Non-pigmented ciliary epithelial cell (primary cell): ENCODE measurements at places on chromosomes 2 and 18.

GRCh38 chr2:198712485-198712884 lies 745.3 kb downstream of the SATB2 start:
- no peak for DNase-seq

DNA sequence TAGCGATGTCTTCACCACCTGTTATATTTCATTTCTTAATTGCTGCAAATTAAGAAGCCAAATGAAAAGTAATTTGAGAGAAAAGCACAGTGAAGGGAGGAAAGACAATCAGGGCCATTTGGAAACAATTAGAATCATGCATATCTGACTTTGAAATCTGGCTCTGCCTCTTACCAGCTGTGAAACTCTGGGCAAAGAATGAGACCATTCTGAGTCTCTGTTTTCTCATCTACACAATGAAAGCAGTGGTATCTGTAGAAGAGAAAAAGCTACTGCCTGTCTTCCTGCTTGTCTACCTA lies 334.5 kb upstream of the CYRIA start:
- no peak for DNase-seq

- peak; percentile 86 for DNase-seq
Observed at GRCh38 chr2:203685081-203685621, 21.3 kb upstream of the CD28 start.

DNA sequence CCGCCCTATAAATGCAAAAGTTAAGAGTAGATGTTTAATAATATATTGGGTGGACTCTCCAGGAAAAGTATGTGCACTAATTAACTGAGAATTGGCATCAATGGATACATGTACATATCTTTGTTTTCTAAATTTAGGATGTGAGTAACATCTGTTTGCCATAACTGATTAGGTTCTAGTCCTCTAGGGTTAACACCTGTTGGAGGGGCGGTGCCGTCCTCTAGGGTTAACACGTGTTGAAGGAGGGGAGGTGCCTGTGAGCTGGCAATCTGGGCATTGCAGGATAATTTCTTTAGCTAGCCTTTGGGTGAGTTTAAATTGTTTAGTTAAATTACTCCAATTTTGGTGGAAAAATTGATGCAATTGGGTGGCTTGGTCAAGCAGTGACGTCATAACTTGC lies 30.9 kb downstream of the HTR2B start:
- DNase-seq = no peak

GRCh38 chr2:9631553-9631819 lies 689 bp upstream of the YWHAQ start:
- DNase-seq = no peak

DNA sequence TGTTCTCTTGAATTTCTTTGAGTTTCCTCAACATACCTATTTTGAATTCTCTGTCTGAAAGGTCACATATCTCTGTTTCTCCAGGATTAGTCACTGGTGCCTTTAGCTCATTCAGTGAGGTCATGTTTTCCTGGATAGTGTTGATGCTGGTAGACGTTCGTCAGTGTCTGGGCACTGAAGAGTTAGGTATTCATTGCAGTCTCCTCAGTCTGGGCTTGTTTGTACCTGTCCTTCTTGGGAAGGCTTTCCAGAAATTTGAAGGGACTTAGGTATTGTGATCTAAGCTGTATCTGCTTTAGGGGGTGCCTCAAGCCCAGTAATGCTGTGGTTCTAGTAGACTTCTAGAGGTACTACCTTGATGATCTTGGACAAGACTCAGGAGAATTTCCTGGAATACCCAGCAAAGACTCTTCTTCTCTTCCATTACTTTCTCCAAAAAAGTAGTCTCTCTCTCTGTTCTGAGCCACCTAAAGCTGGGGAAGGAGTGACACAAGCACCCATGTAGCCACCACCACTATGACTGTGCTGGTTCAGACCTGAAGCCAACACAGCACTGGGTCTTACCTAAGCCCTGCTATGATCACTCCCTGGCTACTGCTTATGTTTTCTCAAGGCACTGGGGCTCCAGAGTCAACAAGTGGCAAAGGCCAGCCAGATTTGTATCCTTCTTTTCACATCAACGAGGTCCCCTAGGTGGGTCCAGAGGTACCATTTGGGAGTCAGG lies 852.0 kb downstream of the BCL11A start:
- DNase-seq = no peak

DNA sequence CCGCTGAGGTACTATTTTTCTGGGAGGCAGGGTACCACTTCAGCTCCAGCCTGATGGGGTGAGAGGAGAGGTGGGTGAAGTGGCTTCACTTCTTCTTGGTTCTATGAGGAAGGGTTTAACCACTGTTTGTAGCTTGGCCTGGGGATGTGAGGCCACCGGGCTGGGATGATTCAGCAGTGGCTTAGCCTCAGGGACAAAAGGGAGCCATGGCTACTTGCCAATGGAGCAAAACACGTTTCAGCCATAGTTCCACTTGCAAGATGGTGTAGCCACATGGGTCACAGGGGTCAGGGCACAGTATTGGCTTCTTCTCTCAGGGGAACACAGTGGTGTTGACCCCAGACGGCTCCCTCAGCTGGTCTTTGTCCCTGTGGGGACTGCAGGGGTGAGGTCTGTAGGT lies 14.9 kb downstream of the ZDBF2 start:
- no peak for DNase-seq

- DNase-seq = no peak
Observed at GRCh38 chr2:76984359-76984758, 537.8 kb downstream of the LRRTM4 start.

DNA sequence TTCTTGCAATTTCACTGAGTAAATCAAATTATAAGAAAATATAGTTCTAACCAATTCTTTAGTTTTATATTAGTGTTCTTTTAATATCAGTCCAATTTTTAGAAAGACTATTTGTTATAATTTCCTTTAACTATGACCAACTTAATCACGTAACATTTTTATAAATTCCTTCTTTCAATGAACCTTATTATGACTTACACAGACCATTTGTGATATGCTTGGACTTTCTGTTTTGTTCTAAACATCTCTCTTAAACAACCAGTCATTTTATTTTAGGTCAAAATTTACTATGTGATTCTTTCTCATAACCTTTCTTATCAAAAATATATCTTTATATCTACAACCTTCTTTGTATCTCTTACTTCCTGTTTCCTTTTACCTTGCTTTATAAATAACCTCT lies 39.5 kb upstream of the DYNAP start:
- no peak for DNase-seq

DNA sequence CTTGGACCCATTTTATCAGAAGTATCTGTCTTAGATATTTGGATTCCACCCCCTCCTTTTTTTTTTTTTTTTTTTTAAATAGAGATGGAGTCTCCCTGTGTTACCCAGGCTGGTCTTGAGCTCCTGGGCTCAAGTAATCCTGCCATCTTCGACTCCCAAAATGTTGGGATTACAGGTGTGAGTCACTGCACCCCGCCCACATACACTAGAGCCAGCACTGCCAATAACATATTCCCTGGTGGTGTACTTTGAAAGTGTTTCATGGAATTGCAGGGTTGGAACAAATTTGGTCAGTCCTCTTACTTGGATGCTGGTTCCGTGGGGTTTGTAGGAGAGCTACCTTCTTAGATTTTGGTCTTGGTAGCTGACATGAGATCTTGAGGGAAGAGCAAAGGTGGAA lies 15.0 kb downstream of the PDCL3 start:
- no peak for DNase-seq

DNA sequence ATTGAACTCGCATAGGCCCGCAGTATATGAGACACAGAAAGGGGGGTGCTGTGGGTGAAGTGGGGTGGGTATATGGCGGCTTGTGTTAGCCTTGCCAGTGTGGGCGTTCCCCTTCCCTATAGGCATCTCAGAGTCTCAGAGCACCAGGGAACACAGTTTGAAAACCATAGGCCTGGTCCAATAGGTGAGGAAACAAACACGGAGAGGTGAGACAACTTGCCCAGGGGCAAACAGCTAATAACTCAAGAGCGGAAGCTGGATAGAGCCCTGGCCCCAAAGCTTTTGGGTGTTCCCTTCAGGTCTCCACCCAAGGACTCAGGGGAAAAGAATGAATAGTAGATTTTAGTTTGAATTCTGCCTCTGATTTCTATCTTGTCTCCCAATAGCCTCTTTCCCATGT lies 7.9 kb downstream of the LIPG start:
- no peak for DNase-seq

DNA sequence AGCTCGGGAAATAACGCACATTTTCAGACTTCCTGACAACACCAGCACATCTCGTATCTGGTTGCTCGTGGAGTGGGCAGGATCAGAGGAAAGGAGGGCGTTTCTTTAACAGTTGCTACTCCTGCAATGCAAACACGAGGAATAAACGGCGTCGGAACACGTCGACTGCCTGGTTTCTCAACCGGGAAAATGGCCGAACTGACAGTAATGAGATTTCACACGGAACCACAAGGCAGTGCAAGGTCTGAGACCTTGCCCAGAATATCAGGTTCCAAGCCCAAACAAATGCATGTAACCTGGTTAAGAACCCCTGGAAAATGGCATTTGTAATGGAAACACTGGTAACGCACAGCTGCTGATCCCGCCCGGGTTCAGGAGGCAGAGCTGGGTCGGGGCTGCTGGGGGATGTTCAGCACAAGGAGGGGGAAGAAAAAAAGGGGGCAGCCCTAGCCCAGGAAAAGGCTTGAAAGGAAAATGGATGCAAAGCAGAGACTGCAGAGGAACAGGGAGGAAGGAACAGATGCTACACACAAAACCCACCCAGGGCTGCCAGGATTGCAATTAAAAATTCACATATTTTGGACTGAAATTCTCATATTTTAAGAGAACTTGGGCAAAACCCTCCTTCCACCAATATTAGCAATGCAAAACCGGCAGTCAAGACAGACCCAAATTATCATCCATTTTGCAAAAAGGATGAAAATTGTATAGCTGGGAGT lies 61.6 kb upstream of the KLHL29 start:
- DNase-seq = no peak

GRCh38 chr2:222477962-222478608 lies 53.7 kb downstream of the SGPP2 start:
- DNase-seq = no peak

DNA sequence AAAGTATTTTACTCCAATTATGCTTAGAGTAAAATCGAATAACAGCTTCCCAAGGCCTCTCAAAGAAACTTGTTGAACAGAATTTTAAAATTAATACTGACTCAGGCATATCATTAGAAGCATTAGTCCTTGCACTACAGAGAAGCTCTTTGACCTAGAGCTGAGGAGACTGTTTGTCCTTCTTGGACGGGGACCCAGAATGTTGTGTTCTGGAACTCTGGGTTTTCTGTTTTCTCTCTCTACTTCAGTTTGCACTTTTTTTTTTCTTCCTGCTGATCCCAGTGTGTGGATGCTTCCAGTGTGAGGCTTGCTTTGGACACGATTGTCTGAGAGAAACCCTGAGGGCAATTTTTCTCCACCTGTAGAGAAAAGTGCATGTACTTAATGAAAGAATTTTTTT lies 847.6 kb downstream of the SOCS6 start:
- DNase-seq = no peak

DNA sequence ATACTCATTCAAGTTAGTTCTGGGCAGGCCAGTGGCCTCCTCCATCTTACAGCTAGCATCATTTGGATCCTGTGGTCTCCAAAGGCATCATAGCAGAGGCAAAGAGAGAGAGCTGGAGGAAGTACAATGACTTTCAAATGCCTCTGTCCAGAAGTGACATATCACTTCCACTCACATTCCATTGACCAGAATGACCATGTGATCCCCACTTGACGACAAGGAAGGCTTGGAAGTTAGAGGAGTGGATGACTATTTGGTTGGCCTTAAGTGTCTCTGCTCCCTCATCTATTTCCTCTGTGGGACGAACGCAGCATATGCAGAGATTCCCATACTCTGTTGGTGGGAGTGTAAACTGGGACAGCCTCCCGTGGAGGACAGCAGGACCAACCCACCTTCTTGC lies 27.8 kb upstream of the MLPH start:
- DNase-seq = no peak

DNA sequence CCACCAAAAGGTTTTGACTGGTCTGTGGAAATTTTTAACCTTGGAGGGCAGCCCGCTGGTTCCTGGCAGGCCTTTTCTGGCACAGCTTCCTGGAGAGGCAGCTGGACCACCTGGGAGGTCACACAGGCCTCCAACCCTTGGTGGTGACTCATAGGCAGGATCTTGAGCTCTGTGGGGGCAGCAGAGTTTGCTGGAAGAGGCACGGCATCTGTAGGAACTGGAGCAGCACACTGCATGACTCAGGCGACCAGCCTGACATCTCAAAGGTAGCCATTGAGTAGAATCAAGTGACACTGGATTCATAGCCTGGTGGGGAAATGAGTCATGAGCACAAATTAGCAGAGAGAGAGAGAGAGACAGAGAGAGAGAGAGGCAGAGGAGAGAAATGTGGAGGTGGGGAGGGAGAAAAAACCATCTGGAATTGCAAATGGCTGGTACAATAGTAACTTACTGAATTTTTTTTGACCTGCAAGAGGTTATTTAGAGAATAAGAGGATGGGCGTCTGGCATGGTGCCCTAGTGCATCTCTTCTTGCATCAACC lies 57.4 kb downstream of the TRPM8 start:
- peak; percentile 93 for DNase-seq

- no peak for DNase-seq
Observed at GRCh38 chr2:80351231-80351630, 46.7 kb upstream of the LRRTM1 start.

DNA sequence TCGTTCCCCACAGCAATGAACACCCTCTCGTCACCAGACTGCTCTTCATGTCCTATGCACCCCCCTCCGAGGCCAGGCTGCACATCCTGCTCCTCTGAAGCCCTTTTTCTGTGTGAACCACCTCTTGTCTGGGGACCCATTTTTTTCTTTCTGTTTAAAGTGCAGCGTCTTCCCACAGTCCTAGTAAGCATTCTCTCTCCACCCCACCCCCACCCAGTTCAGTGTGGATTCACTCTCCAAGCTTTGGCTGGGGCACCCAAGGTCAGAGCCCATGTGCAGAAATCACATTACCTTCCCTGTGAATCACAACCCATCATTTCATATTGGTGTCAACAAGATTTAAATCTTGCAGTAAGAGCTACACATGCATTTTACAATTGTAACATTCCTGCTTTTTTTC lies 26.4 kb upstream of the PKDCC start:
- DNase-seq = peak; percentile 26

DNA sequence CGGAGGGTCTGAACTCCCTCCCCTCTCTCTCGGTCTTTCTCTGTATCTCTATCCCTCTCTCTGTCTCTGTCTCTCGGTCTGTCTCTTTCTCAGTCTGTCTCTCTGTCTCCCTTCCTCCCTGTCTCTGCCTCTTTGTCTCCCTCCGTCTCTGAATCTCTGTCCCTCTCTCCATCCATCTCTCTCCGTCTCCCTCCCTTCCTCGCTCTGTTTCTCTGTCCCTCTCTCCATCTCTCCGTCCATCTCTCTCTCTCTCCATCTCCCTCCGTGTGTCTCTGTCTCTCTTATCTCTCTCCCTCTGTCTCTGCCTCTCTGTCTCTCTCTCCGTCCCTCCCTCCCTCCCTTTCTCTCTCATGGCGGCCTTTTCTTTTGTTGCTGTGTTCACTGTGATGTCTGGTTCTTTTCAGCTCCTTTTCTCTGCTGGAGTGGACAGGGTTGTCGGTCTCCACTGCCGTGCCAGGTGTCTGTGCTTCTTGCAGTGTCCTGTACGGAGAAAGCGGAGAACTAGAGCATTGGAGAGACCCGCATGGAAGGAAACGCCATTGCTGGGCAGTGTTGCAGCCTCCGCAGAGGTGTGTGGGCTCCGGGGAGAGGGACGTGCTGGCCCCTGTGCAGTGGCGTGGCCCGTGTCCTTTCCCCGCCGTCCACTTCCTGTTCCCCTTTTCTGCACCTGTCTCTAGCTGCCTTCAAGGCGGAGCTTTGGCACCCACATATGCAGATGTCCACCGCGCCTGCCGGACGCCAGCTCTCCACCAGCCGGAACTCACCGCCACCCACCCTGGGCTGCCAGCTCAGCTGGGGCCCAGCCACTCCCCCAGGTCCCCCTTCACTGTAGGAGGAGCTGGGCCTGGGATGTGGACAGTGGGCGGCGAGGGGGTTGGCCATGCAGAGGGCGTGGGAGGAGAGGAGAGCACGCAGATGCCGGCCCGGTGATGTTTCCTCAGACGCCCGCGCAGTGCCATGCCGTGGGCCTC lies 113.1 kb downstream of the NFATC1 start:
- DNase-seq = no peak
